ENCODE measurements at places on chromosomes 11 and 22.

- DNase-seq: peak; percentile 76
These were observed 17.7 kb downstream of the RBFOX2 start for GRCh38 chr22:36010882-36011281.

DNA sequence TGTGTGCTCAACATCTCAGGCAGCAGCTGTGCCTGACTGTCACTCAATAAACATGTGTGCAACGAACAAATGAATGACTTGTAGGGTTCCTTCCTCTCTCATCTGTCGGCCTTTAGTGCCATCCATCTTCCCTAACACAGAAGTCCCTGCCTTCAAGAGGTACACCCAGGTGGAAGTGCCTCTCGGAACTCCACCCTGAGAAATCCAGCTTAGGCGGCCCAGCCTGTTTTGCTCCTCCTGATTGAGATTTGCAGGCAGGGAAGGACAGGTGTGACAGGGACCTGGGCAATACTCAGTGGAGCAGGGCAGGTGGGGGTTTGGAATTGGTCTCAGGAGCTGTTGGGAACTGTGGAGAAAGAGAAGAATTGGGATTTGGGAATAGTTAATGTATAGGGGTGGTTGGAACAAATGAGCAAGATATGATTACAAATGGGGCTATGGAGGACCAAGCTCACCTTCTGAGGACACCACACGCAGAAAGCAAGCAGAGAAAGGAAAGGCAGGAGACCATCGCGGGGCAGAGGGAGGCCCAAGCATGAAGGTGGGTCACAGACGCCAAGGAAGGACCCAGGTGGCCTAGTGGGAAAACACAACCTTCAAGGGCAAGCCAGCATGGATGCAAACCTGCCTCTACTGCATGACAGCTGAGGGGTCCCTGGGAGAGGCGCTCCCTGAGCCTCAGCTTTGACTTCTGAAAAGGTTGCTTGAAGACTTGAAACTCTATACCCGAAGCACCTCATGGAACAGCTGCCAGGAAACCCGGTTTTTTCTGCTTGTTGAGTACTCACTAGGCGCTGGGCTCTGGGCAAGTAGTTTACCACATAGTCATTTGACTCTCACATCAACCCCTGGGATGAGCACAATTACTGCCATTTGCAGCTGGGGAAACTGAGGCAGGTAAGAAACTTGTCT lies 40.9 kb upstream of the ANO1 start:
- DNase-seq: no peak

GRCh38 chr11:763549-764321 lies 13.6 kb downstream of the GATD1 start:
- no peak for DNase-seq

DNA sequence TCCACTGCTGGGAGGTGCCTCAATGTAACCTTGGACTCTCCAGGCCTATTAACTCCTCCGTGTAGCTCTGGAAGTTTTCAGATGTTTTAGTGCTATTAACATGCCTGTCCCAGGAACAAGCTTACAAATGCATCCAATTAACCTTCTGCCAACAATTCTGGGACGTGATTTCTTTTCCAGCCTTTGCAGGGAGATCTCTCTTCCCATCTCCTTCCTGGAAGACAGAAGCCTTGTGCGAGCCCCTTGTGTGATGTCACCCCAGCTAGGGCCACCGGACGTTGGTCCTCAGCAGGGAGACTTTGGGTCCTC lies 47.7 kb upstream of the SYT7 start:
- DNase-seq: no peak

All from RKO (cell line).